ENCODE measurements at places on chromosomes 1 and 21.

DNA sequence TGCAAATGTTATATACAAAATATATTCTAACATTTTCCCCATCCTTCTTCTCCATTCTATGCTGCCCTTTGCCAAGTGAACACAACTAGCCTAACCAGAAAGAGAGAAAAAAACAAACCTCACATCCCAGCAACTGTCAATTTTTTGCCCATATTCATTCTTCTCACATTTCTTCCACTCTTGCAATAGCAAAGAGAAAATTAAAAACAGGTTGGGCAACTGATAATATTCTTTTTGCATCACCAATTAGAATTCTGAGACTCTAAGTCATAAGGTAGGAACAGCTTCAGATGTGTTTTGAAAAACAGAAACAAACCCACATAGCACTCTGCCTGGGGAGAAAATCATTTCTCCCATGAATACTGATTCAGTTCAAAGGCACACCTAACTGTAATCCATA lies 25.2 kb upstream of the EXO1 start:
- DNase-seq = no peak

GRCh38 chr1:204127597-204128242 lies 24.1 kb downstream of the ETNK2 start:
- DNase-seq = no peak

GRCh38 chr21:17388226-17388625 lies 124.6 kb upstream of the CXADR start:
- DNase-seq = no peak

DNA sequence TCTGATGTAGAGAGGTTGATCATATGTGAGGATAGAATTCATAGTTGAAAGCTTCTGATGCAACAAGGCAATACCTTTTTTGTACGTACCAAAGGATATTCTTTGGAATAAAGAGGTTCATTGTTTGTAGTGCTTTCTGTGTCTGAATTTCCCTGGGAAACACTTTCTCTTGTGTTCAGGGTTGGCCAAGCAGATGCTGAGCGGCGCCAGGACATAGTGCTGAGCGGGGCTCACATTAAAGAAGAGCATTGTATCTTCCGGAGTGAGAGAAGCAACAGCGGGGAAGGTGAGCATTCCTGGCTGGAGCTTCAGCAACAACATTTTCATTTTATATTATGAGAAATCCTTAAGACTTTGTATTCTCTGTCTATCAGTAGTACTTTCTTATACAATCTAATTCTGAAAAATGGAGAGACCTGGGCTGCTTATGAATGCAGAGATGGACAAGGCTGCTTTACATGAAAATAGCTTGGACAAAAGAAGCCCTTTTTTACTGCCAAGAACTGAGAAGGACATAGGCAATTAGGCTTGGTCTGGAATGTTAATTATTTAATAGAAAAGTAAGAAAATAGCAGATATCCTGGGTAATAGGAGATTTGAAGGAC lies 85.2 kb downstream of the KIF1B start:
- DNase-seq = no peak

DNA sequence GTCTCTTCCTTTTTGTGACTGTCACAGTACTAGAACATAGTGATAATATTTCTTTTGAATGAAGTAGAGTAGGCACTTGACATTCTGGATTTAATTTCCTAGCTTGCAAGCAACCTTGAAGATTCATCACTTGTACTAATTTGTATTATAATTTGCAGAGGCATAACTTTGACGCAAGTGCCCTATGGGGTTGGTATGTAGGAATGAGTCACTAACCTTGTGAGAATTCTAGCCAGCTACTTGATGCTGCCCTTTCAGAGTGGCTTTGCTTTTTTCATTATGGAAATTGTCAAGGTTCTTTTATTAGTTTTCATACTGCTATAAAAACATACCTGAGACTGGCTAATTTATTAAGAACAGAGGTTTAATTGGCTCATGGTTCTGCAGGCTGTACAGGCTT lies 13.7 kb upstream of the DPH5 start:
- DNase-seq = no peak

DNA sequence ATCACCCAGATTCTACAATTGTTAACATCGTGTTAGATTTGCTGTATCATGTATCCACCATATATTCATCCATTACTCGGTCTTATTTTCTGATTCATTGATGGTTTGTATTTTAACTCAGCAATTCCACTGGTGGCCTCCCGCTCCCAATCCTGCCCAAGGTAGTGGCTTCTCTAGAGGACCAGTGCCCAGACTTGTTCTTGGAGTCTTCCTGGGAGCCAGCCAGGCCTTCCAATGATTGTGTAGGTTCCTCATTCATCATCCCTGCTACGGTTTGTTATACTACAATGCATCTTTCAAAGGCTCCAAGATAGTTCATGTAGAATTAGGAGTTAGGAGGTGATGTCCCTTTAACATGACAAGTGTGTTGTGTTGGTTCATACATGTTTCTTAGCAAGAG lies 451.1 kb downstream of the SETD4 start:
- no peak for DNase-seq

DNA sequence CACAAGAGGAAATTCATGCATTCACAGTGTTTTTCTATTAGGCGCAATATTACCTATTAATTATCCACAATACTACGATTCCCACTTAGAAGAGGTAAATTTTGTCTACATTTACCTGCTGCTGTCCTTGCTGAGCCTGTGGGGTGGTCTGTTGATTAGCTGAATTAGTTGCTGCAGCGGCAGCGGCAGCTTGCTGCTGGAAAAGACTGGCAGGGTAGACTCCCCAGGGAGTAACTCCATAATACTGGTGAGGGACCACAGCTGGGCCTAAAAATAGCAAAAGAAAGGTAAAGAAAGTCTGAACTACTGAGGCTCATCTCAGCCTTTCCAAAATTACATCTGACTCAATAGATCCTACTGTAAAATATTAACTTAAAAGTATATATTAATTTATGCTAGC lies 66.0 kb upstream of the SDC3 start:
- DNase-seq = no peak

- no peak for DNase-seq
These were observed 66.0 kb downstream of the RGS21 start for GRCh38 chr1:192382758-192383157.

- DNase-seq = no peak
These were observed 28.0 kb downstream of the SH3BGR start for GRCh38 chr21:39479814-39480182.

DNA sequence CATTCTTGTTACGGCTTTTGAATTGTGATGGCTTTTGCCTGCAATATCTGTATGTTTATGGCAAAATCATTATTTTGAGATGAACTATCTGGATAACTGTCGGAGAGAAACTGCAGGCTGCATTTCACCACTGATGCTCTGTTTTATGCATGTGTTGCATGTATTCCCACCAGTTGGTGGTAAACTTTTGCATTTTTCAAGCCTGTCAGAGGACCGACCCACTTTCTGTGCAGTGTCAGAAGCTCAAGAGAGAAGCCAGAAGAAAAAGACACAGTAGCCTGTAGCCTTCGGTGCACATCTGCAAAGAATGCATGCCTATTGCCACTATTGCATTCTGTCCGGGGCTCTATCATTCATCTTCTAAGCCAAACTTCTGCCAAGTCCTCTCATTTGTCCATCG lies 41.6 kb downstream of the OLIG1 start:
- no peak for DNase-seq

GRCh38 chr1:201606096-201606495 lies 67.2 kb downstream of the NAV1 start:
- no peak for DNase-seq

GRCh38 chr1:223035724-223036478 lies 107.1 kb downstream of the TLR5 start:
- no peak for DNase-seq

DNA sequence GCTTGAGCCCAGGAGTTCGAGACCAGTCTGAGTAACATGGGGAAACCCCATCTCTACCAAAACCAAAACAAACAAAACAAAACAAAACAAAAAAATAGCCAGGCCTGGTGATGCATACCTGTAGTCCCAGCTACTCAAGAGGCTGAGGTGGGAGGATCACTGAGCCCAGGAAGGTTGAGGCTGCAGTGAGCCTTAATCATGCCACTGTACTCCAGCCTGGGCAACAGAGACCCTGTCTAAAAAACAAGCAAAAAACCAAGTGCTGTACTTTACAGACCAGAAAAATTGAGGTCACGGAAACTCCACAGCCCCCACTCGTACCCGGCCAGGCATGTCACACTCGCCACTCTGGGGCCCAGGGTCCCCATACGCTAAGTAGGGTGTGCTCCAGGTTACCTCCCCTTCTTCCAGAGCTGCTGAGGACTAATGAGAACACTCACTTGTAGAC lies 22.9 kb downstream of the ATP2B4 start:
- no peak for DNase-seq

DNA sequence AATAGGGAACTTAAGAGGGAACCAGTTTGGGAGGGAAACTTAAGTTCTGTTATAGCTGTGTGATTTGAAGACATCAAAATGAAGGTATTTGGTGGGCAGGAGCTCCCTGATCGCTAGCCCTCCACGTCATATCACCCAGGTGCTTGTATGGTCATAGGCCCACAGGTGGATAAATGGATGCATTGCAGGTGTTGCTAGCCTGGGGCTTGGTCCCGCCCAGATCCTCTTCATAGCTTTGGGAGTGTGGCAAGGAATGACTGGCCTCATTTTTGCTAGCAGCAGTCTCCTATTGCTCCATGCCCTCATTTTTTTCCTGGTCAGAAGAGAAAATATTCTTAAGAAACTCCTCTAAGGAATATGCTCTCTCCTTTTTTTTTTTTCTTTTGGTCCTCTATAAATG lies 11.3 kb downstream of the GNPAT start:
- DNase-seq = no peak

DNA sequence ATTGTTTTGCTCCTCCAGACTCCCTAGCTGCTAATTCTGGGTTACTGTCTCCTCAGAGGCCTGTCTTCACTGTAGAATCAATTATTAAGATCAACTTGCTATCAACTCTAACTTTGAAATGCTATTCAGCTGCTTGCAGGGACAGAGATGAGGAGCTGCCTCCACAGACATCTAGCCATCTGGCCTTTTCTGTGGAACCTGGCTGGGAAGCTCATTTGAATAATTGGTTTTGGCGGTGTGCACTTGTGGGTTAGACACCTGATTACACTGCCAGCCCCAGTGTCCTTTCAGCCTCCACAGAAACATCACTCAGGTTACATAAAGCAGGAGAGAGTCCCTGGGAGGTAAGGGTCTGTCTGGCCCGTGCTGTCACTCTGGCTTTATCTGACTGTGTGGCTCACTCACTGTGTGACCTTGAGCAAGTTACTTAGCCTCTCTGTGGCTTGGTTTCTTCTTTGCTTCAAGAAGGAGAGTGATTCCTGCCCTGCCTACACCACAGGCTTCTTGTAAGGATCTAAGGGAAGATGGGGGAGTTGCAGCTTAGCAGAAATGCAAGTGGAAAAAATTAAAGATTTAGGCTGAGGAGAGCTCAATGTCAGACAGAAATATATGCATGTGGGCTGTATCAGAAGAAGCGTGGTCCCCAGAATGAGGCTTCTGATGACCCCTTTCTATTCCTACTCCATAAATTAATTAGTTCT lies 131.6 kb downstream of the BEND5 start:
- no peak for DNase-seq

- no peak for DNase-seq
These were observed 78.2 kb downstream of the SLC66A1 start for GRCh38 chr1:19390166-19390850.

- no peak for DNase-seq
These were observed 13.5 kb downstream of the MRPS6 start for GRCh38 chr21:34086887-34087306.

- DNase-seq = no peak
These were observed 554.1 kb upstream of the OLFM3 start for GRCh38 chr1:102550729-102551384.

GRCh38 chr1:178086294-178086693 lies 7.6 kb upstream of the RASAL2 start:
- no peak for DNase-seq

- no peak for DNase-seq
These were observed 20.8 kb upstream of the GBP1 start for GRCh38 chr1:89085781-89086180.

- DNase-seq = no peak
These were observed 37.4 kb upstream of the NRDC start for GRCh38 chr1:51915951-51916350.

DNA sequence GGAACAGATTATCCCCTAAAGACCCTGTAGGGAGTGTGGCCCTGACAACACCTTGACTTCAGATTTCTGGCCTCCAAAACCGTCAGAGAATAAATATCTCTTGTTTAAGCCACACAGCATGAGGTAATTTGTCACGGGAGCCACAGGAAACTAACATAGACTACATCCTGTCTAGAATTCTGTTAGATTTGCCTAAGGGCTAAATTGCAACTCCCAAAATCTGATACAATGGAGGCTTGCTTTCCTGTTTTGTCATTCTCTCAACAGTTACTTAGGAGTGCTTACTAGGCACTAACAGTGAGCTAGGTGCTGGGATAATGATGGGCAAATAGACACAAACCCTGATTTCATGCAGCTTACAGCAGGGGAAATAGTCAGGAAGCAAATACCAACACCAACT lies 141.6 kb downstream of the MIS18A start:
- DNase-seq = no peak

- no peak for DNase-seq
These were observed 29.3 kb upstream of the COL6A2 start for GRCh38 chr21:46068516-46069079.

GRCh38 chr1:182869241-182869666 lies 30.1 kb downstream of the DHX9 start:
- no peak for DNase-seq

- no peak for DNase-seq
These were observed 49.4 kb downstream of the CAPZB start for GRCh38 chr1:19435851-19436455.

GRCh38 chr1:154337253-154337894 lies 12.0 kb downstream of the ATP8B2 start:
- DNase-seq = no peak

- no peak for DNase-seq
These were observed 4.5 kb upstream of the TRIM17 start for GRCh38 chr1:228420968-228421826.

DNA sequence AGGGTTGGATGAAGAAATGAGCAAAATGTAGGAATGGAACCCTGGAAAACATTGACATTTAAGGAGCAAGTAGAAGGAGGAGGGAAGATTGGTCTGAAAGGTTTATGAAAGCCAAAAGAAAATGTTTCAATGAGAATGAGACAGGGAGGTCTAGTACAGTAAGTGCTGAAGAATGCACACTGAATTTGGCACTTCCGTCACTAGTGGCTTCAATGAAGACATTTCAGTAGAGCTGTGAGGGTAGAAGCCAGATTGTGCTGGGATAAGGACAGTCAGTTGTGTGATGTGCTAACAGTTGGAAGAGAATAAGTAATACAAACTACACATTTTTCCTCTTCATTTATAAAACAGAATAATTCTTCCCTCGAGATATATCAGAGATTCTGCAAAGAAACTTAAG lies 17.1 kb downstream of the THEM4 start:
- no peak for DNase-seq

- no peak for DNase-seq
These were observed 84.5 kb downstream of the GLIS1 start for GRCh38 chr1:53654216-53655210.

DNA sequence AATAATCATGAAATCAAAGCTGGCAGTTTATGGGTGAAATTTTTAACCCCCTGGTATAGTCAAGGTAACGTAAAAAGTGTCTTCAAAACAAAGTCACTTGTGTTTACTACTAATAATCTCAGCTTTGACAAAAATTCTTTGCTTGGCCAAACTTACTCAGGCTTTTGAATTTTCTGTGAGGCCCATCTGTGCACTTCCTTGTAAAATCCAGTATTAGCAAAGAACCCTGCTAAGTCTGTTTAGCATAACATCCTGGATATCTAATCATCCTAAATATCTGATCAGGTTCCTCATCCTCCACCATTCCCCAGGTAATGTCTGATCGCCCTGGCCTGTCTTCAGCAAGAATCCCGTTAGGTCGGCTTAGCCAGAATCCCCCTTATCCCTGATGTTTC lies 3.0 kb downstream of the LYST start:
- DNase-seq = no peak
